ENCODE measurements at places on chromosomes 1 and 21. TPM values are rescaled to one million over a fixed set of nuclear protein-coding genes. Genes with fewer than 3 reads are reported as not detected.

The C1orf74 gene
- 6.8 TPM for total RNA-seq

The TBX19 gene
- total RNA-seq, result 1.6 TPM

DNA sequence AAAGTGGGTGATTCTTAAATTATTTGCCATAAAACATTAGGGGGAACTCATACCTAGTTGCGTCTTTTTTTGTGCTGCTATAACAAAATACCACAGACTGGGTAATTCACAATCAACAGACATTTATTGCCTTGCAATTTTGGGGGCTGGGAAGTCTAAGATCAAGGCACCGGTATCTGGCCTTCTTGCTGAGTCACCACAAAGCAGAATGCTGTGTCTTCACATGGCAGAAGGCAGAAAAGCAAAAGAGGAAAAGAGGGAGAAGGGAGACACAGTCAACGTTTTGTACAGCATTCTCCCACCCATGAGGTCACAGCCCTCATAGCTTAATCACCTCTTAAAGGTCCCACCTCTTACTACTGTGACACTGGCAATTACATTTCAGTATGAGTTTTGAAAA, 291.0 kb downstream of the CHRM3 start:
- no peaks in the 10 kb centered on the region for H3K4me1 ChIP-seq
- H3K36me3 ChIP-seq, result no peaks in the 10 kb centered on the region
- DNase-seq, result peak; percentile 17
- H3K4me3 ChIP-seq, result no peak overlapping the region

DNA sequence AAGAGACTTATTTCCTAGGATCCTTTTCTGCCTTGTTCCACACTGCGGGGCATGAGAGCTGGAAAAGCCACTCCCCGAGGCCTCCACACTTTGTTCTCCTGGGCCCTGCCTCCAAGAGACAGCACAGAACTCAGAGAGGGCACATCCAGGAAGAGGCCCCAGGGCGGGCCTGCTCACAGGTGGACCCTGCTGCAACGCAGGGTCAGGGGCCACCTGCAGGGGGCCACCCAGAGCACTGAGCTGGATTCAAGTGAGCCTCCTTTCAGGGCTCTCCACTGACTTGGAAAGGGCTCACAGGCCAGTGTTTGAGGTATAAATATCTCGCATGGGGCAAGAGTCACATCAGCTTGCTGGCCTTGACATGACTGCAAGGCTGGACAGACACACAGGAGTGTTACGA, 4.8 kb downstream of the RGS16 start:
- H3K27me3 ChIP-seq, result no peaks in the 10 kb centered on the region
- no peak for DNase-seq
- H3K27ac ChIP-seq, result no peak overlapping the region
- no peaks in the 10 kb centered on the region for H3K36me3 ChIP-seq

GRCh38 chr1:241744591-241744990, 92.5 kb downstream of the WDR64 start:
- DNase-seq, result no peak
- H3K27ac ChIP-seq, result no peak overlapping the region
- H3K27me3 ChIP-seq, result no peaks in the 10 kb centered on the region
- H3K4me1 ChIP-seq, result peaks cover 10% of the 10 kb centered on the region
- no peaks in the 10 kb centered on the region for H3K36me3 ChIP-seq

- H3K4me1 ChIP-seq, result peaks cover 29% of the 10 kb centered on the region
- DNase-seq, result no peak
- no peaks in the 10 kb centered on the region for H3K27me3 ChIP-seq
- no peak overlapping the region for H3K4me3 ChIP-seq
- peaks cover 5% of the 10 kb centered on the region for H3K36me3 ChIP-seq
Measured at GRCh38 chr1:7473223-7474142, 297.6 kb upstream of the VAMP3 start.

GRCh38 chr1:234874291-234875288, 254.0 kb downstream of the TOMM20 start:
- no peak for DNase-seq
- no peak overlapping the region for H3K27ac ChIP-seq
- H3K36me3 ChIP-seq, result no peaks in the 10 kb centered on the region
- no peaks in the 10 kb centered on the region for H3K4me1 ChIP-seq
- no peak overlapping the region for H3K4me3 ChIP-seq
- no peaks in the 10 kb centered on the region for H3K27me3 ChIP-seq

- peak; percentile 69 for DNase-seq
- no peaks in the 10 kb centered on the region for H3K27me3 ChIP-seq
- H3K4me3 ChIP-seq, result peak overlapping the region; percentile 46
- peaks cover 48% of the 10 kb centered on the region for H3K4me1 ChIP-seq
Measured at GRCh38 chr1:41626146-41626545, 141.7 kb upstream of the EDN2 start.

The FCER1G gene
- total RNA-seq, result 2.1 TPM

The PIK3R3 gene
- total RNA-seq, result 9.3 TPM

GRCh38 chr1:169546087-169546995, 39.9 kb downstream of the F5 start:
- DNase-seq, result peak; percentile 88
- no peaks in the 10 kb centered on the region for H3K4me1 ChIP-seq
- no peak overlapping the region for H3K4me3 ChIP-seq
- H3K27me3 ChIP-seq, result peaks cover 8% of the 10 kb centered on the region
- no peaks in the 10 kb centered on the region for H3K36me3 ChIP-seq

The RAB3B gene
- 0.05 TPM for total RNA-seq

Measured in MCF 10A (cell line).